ENCODE measurements at places on chromosomes 2 and 18.

GRCh38 chr2:230777721-230778120 lies 65.1 kb downstream of the CAB39 start:
- no peak for ATAC-seq

DNA sequence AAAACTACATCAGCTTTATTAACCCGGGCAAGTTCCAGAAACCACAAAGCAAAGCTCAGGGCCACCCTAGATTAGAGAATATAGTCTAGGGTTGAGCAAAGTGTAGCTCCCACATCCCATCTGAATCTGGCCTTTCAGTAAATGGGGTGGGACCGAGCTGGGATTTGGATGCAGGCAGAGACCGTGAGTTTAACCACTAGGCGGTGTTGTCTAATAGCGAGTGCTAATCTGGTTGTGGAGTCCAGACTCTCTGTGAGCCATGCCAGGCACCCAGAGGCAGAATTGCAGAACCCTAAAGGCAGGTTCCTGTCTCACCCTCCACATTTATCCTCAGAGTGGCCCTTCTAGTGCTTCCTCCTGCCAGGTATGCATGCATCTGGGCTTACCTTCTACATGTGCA lies 435.9 kb downstream of the TSN start:
- ATAC-seq = no peak

- no peak for ATAC-seq
Measured at GRCh38 chr2:127592761-127593227, 53.2 kb upstream of the GPR17 start.

GRCh38 chr2:234932591-234933168 lies 19.1 kb upstream of the SH3BP4 start:
- ATAC-seq = no peak

DNA sequence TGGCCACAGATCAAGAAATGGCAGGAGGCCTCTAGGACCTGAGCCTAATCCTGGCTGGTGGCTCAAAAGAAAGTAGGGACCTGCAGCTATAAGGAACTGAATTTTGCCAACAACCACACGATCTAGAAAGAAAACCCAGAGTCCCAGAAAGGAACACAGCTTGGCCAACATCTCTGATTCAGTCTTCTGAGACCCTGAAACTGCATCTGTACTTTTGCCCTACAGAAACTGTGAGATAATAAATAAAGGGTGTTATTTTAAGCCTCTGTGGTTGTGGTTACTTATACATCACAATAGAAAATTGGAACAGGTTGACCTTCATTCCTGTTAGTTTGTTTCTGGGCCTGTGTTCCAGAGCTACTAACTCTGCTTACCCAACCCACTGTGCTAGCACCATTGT lies 356.8 kb upstream of the ST6GAL2 start:
- ATAC-seq = no peak
